HCT116 (cell line): ENCODE measurements at places on chromosomes 3 and 15. TPM values are rescaled to one million over a fixed set of nuclear protein-coding genes. Genes with fewer than 3 reads are reported as not detected.

FAM107A gene
- not detected for total RNA-seq

PLAAT1 gene
- not detected for total RNA-seq

NANOGP8 gene
- not detected for total RNA-seq

CCR8 gene
- total RNA-seq, result not detected

SMAD6 gene
- total RNA-seq, result 6.6 TPM

AADAC gene
- total RNA-seq, result 3.8 TPM

GOLIM4 gene
- 10.6 TPM for total RNA-seq

GRCh38 chr3:155420881-155421486, 127.5 kb upstream of the STRIT1 start:
- H3K36me3 ChIP-seq, result no peaks in the 10 kb centered on the region
- no peak overlapping the region for H3K27ac ChIP-seq
- no peaks in the 10 kb centered on the region for H3K4me1 ChIP-seq
- no peak for DNase-seq

- no peak overlapping the region for H3K4me3 ChIP-seq
- no peaks in the 10 kb centered on the region for H3K4me1 ChIP-seq
- DNase-seq, result no peak
Measured at GRCh38 chr3:141257961-141258360, 26.3 kb downstream of the PXYLP1 start.

- no peaks in the 10 kb centered on the region for H3K27me3 ChIP-seq
- no peak overlapping the region for H3K4me3 ChIP-seq
Measured at GRCh38 chr3:24177201-24177600, 232.1 kb downstream of the NR1D2 start.

DNA sequence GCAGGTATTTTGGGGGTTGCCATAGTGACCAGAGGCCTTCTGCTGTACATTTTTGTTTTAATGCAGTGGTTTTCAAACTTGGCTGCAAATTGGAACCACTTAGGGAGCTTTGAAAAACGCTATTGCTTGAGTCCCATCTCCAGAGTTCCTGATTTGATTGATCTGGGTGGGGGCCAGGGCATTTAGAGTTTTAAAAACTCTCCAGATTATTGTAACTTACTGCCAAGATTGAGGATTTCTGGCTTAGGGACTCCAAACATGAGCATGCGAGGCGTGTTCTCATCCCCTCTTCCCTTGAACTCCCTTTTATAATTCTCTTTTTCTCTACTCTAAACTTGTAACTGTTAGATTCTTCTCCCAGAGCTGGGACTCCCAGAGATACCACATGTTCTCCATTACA, 340.8 kb upstream of the SUCLG2 start:
- no peaks in the 10 kb centered on the region for H3K36me3 ChIP-seq
- H3K4me3 ChIP-seq, result no peak overlapping the region
- no peaks in the 10 kb centered on the region for H3K27me3 ChIP-seq
- no peak for DNase-seq
- H3K27ac ChIP-seq, result no peak overlapping the region

DNA sequence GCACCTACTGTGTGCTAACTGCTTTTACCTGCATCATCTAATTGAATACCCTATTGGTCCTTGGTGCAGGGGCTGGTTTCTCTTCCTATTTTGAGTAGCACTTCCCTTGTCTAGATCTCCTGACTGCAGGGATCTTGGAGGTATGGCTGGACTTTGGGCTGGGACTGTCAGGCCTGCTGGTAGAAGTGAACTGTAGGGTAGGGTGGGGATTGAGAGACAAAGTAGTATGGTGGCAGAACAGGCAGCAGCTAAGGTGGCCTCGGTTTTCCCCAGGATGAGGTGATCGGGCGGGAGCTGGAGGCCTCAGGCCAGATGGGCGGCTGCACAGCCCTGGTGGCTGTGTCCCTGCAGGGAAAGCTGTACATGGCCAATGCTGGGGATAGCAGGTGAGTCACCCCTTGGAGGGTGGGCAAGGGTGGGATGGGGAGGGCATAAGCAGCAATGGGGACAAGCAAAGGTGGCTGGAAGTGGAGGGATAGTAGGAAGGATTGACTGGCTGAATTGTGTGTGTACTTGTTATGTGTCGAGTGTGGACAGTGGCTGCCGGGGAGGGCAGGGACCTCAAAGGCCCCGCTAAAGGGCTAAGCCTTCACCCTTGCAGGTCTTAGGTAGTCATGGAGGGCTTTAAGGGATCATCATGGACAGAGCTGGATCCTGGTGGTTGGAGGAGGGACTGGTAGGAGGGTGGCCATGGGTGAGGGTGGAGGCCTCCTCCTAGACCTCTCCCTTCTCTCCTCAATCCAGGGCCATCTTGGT, 2.0 kb downstream of the PPM1M start:
- no peak for DNase-seq
- no peak overlapping the region for H3K27ac ChIP-seq
- peaks cover 20% of the 10 kb centered on the region; the same call in 1 of the 2 replicates for H3K4me1 ChIP-seq
- no peaks in the 10 kb centered on the region for H3K27me3 ChIP-seq
- peaks cover 2% of the 10 kb centered on the region for H3K36me3 ChIP-seq

GRCh38 chr3:118000219-118000618, 1034.4 kb downstream of the IGSF11 start:
- no peak overlapping the region for H3K27ac ChIP-seq
- no peaks in the 10 kb centered on the region for H3K36me3 ChIP-seq
- H3K4me3 ChIP-seq, result no peak overlapping the region
- H3K27me3 ChIP-seq, result 0 out of 2 replicates have a peak, but pooled peaks cover 3% of the 10 kb centered on the region
- no peaks in the 10 kb centered on the region for H3K4me1 ChIP-seq
- DNase-seq, result no peak

DNA sequence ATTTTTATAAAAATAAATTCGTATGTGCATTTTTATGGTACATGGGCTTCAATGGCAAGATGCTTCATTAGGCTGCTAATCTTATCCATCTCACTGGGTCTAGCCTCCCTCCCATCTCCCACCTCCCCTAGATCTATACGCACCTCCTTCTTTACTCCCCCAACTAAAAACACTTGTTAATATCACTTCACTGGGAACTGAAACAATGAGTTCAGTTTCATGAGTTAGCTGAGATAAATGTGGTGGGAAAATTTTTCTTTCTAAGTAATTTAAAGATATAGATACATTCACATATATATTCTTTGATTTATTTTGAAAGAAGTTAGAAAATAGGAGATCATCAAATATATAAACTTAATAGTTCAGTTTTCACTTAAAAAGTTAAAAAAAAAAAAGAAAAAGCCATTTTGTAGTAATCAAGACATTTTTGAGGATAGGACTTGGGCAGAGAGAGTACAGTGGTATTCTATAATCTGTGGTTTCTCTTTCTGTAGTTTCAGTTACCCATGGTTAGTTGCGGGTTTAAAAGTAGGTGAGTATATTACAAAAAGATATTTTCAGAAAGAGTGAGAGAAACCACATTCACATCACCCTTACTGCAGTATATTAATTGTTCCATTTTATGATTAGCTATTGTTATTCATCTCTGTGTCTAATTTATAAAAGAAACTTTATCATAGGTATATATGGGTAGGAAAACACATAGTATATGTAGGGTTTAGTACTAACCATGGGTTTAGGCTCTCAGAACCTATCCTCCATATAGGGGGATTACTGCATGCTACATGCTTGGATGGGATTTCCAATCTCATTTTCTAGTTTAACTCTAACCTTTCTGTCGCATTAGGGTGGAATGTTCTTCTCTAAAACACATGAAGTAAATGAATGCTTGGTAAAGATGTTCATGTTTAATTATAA, 316.0 kb upstream of the CBLB start:
- no peaks in the 10 kb centered on the region for H3K4me1 ChIP-seq
- no peaks in the 10 kb centered on the region for H3K36me3 ChIP-seq
- DNase-seq, result no peak
- H3K4me3 ChIP-seq, result no peak overlapping the region
- no peaks in the 10 kb centered on the region for H3K27me3 ChIP-seq

DNA sequence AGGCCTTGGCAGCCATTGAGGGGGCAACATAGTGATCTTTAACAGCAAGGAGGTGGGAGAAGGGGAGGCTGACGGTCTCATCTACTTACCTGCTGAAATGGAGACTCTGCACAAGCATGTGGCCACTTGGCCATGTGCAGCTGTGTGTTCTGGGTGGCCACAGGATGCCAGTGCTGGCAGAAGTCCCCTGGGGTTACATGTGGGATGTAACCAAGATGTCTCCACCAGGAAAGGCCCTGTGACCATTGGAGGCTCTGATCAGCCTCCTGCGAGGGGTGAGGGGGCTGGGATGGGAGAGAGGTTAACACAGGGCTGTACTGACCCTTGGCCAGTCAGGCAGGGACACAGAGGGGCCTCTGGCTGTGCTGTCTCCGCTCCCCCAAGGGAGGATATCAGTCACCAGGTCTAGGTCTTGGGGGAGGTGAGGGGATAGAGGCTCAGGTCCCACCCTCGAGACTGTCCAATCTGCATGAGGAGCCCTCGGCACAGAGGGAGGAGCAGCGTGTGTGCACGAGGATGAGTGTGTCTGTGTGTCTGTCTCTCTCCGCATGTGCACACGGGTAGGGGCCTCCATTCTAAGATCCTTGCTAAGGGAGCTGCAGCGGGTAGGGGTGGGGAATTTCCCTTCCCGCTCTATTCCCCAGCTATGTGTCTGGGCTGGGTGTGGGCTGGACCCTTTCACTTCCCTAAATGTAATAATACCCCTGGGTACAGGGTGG, 19.5 kb downstream of the PRKCD start:
- DNase-seq, result no peak
- no peaks in the 10 kb centered on the region for H3K27me3 ChIP-seq
- no peak overlapping the region for H3K4me3 ChIP-seq
- no peak overlapping the region for H3K27ac ChIP-seq

- H3K36me3 ChIP-seq, result peaks cover 8% of the 10 kb centered on the region; the same call in 1 of the 2 replicates
- DNase-seq, result no peak
- H3K27ac ChIP-seq, result no peak overlapping the region
- H3K27me3 ChIP-seq, result no peaks in the 10 kb centered on the region
- H3K4me3 ChIP-seq, result no peak overlapping the region
Measured at GRCh38 chr3:141407047-141407446, 38.7 kb downstream of the ZBTB38 start.

DNA sequence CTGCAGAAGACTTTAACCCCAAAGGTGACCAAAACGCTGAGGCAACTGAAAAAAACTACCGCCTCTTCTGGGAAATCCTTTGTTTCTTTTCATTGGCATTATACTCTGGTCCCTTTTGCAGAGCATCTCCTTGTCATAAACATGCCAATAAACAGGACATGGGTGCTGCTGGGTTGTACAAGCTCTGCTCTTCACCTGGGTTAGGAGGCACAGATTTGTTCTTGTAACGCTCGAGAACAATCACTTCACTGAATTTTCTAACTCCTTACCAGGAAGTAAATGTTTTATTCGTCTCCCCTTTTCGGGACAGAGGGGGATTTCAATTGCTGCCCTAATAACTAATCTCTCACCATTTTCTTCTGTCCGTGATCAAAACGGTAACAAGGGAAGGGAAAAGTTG, 1.3 kb downstream of the PLCH1 start:
- H3K36me3 ChIP-seq, result no peaks in the 10 kb centered on the region
- H3K27me3 ChIP-seq, result no peaks in the 10 kb centered on the region
- peaks cover 50% of the 10 kb centered on the region for H3K4me1 ChIP-seq
- H3K27ac ChIP-seq, result no peak overlapping the region

DNA sequence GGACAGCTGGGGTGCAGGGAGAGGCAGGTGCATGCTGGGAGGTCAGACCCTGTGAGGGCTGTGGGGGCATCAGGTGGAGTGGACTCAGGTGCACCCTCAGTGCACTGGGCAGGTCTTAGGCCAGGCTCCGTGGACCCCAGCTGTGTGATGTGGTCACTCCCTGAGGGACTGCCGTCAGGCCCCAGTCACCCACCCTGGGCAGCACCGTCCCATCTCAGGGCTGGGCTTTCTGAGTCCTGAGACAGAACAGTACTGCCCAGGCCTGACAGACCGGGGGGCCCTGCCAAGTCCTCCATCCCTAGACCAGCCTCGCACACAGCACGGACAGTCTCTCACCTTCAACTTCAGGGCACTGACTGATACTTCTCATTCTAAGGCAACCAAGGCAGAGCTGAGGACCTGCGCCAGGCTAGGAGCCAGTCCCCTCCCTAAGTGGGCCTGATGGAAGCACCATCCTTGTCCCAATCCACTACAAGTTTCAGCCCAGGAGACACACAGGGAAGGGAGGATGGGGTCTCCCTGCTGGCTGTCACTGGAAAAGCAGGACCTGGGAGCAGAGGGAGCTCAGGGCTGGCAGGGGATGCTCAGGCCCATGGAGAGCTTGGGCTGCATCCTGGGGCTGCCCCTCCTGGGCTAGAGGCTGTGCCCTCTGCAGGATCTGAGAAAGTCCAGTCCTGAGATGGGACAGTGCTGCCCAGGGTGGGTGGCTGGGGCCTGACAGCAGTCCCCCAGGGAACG, 86.3 kb downstream of the LMLN start:
- no peak for DNase-seq
- H3K27ac ChIP-seq, result no peak overlapping the region
- no peaks in the 10 kb centered on the region for H3K36me3 ChIP-seq
- H3K4me3 ChIP-seq, result no peak overlapping the region
- no peaks in the 10 kb centered on the region for H3K4me1 ChIP-seq
- no peaks in the 10 kb centered on the region for H3K27me3 ChIP-seq

DNA sequence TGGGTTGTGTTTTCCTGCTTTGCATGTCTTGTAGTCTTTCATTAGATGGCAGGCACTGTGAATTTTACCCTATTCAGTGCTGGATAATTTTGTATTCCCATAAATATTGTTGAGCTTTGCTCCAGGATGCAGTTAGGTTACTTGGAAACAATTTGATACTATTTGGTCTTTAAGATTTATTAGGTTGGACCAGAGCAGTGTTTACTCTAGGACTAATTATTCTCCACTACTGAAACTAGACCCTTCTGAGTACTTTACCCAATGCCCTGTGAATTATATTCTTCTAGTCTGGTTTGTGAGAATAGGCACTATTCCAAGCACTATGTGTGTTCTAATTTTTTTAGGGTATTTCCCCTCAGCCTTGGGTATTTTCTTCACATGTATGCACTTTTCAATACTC, 37.8 kb upstream of the TASOR start:
- H3K4me1 ChIP-seq, result no peaks in the 10 kb centered on the region
- H3K4me3 ChIP-seq, result no peak overlapping the region
- no peak overlapping the region for H3K27ac ChIP-seq
- no peaks in the 10 kb centered on the region for H3K27me3 ChIP-seq
- no peak for DNase-seq

- H3K4me1 ChIP-seq, result no peaks in the 10 kb centered on the region
- H3K36me3 ChIP-seq, result no peaks in the 10 kb centered on the region
- H3K27me3 ChIP-seq, result no peaks in the 10 kb centered on the region
- no peak for DNase-seq
- H3K4me3 ChIP-seq, result no peak overlapping the region
Measured at GRCh38 chr15:88989578-88989977, 76.4 kb upstream of the MFGE8 start.

GRCh38 chr15:97684249-97684648, 276.3 kb upstream of the ARRDC4 start:
- no peak for DNase-seq
- no peaks in the 10 kb centered on the region for H3K27me3 ChIP-seq
- no peak overlapping the region for H3K4me3 ChIP-seq
- no peaks in the 10 kb centered on the region for H3K4me1 ChIP-seq
- no peak overlapping the region for H3K27ac ChIP-seq

GRCh38 chr15:56699743-56700142, 33.6 kb downstream of the ZNF280D start:
- no peak overlapping the region for H3K27ac ChIP-seq
- no peaks in the 10 kb centered on the region for H3K27me3 ChIP-seq
- H3K4me1 ChIP-seq, result no peaks in the 10 kb centered on the region
- no peak overlapping the region for H3K4me3 ChIP-seq
- no peak for DNase-seq

- H3K4me3 ChIP-seq, result no peak overlapping the region
- no peak for DNase-seq
- no peaks in the 10 kb centered on the region for H3K4me1 ChIP-seq
- H3K27me3 ChIP-seq, result no peaks in the 10 kb centered on the region
- H3K36me3 ChIP-seq, result no peaks in the 10 kb centered on the region
Measured at GRCh38 chr3:117735481-117736101, 1026.0 kb downstream of the TUSC7 start.
